Brain microvascular endothelial cell (primary cell): ENCODE measurements at places on chromosomes 11 and 22.

DNA sequence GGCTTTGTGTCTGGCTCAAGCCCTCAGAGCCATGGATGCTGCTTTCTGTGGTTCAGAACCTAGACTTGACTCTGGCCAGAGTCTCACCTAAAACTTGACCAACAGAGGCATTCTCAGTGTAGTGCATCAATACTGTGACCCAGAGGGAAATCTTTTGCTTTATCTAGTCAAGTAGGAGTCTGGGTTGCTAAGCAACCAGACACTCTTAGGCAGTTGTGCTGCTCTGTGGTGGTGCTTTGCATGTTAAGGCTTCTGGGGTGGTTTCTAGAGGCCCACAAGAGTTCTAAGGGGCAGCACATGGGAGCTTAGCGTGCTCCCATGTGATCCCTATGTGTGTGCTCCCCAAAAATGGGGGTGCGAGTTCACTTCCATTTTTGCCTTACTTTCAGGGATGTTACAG, 224.6 kb upstream of the PLET1 start:
- DNase-seq: no peak

- no peak for DNase-seq
Measured at GRCh38 chr11:112300094-112300786, 39.6 kb upstream of the PLET1 start.

DNA sequence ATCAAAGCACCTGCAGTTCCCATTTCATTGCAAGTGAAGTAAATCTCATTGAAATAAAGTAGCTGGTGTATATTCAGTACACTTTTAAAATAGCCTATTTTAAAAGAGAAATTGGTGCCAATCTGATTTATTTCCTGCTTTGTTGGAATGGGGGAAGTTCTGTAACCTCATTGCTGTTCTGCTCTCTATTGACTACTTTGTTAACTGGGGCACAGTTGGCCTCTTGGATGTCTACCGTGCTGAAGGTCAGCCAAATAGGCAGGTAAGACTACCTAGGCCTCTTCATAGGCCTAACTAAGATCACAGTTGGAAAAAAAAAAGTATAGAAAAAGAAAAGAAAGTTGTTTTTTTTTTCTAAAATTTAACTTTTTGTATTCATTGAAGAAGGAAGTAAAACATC, 9.2 kb downstream of the CTNND1 start:
- no peak for DNase-seq

DNA sequence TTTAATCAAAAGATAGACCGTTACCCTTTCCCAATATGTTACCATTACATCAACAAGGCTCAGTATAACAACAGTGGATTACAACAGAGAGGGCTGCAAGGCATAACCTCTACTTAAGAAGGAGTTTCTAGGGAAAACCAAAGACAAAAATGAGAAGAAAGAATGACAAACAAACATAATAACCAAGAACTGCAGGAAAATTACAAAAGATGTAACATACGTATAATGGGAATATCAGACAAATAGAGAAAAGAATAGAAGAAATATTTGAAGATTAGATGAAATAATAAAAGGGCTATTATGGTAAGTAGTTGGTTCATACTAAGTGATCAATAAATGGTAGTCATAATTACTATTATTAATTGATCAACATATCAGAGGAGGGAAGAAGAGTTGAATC, 39.1 kb downstream of the SPON1 start:
- DNase-seq: no peak

GRCh38 chr22:23537416-23537815, 42.7 kb downstream of the IGLL1 start:
- no peak for DNase-seq

GRCh38 chr22:22506736-22507135, 1.8 kb downstream of the ZNF280B start:
- DNase-seq: no peak

- DNase-seq: no peak
Measured at GRCh38 chr11:118435290-118435892, 901 bp upstream of the KMT2A start.

DNA sequence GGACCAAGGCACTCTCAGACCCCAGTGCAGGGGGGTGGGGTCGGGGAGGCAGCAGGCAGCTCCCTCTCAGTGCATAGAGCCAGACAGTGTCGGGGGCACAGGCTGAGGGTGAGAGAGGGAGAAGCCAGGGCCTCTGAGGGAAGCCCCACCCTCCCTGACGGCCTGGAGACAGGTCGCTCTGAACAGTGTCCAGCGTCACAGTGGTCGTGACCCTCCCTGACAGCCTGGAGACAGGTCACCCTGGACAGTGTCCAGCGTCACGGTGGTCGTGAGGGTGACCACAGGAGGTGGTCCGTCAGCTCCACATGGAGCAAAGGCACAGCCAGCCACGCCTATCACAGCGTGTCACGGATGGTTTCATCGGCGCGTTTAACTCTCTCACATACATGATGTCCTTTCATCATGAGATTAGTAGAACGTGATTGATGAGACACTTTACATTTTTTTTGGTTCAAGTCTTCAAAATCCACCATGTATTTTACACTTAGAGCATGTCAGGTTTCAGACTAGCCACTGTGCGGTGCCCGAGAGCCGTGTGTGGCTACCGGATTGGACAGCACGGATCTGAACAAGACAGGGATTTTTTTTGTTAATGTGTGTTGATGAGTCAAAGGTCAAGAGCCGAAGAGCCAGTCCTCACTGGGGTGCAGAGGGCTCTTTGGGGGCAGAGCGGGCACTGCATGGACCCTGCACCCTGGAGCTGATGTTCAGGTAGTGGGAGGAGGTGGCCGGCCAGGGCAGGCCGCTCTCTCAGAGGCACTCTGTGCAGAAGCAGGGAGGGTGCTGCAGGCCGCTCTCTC, 23.9 kb upstream of the PANX2 start:
- DNase-seq: peak; percentile 61

GRCh38 chr11:68312117-68312779, at the start of gene LRP5:
LRP5 (plus strand) TSS chr11:68312591; CDS start chr11:68312715, 124 bp downstream.
- no peak for DNase-seq

DNA sequence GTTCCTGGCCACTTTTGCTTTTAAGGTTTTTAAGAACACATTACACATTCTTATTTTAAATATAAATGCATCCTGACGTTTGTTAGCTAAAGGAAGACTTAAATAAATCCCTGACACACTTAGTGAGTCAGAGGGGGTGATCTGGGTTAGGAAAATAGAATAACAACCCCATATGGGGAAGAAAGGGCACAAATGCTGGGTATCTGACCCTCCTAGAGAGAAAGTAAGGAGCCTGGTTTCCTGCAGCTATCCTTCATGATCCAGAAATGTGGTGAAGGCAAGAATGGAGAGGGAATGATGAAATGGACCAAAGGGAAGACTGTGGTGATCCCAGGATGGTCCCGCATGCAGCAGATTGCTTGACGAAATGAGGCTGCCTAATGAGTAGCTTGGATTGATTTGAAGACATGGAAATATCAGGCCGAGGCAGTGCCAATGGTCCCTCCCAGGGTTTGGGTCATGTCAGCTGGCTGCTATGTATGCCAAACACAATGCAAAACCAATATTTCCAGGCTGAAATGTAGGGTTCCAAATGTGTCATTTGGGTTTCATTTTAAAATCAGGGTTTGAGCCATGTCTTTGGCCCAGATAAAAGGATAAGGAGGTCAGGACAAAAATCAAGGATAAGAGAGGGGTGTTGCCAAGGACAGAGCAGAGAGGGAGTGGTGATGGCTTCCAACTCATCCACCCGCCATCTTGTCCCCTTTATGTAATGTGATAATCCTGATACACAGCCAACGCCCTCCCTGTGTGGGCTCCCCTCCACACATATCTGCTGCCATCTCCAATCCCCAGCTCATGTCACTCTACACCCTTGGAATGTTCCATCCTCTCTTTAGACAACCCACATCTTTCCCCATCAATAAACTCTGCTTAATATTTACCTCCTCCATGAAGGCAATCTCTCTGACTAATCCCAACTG, 135.1 kb upstream of the PITPNB start:
- no peak for DNase-seq

- DNase-seq: no peak
Measured at GRCh38 chr11:68200639-68201038, 12.5 kb downstream of the KMT5B start.

GRCh38 chr22:36510384-36510783, 3.5 kb upstream of the FOXRED2 start:
- DNase-seq: no peak

DNA sequence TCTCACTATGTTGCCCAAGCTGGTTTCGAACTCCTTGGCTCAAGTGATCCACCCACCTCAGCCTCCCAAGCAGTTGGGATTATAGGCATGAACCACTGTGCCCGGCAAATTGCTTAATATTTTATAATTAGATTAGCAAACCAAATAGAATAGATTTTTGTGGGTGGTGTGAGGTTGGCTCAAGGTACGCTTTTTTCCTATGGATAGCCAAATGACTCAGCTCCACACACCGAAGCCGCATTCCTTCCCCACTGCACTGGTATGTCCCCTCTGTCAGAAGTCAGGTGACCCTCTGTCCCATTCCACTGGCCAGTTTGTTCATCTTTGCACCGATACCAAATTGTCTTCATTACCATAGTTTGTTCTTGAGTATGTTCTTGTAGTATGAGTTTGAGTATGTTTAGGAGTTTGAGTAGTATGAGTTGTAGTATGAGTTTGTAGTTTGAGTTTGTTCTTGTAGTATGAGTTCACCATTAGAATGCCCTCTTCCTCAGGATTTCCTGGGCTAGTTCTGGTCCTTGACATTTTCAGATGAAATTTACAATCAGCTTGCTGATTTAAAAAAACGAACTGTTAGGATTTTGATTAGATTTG, 19.4 kb downstream of the SUSD2 start:
- DNase-seq: peak; percentile 48

- no peak for DNase-seq
Measured at GRCh38 chr11:118076754-118077281, at the start of gene TMPRSS4. TMPRSS4 (plus strand) TSS chr11:118077078; CDS start chr11:118077303, 225 bp downstream.

- no peak for DNase-seq
Measured at GRCh38 chr11:68968306-68969250, 12.2 kb downstream of the MRGPRD start.

- no peak for DNase-seq
Measured at GRCh38 chr22:19526702-19527111, 2.5 kb upstream of the CLDN5 start.

GRCh38 chr22:24969560-24970301, 17.2 kb downstream of the KIAA1671 start:
- peak; percentile 39 for DNase-seq

DNA sequence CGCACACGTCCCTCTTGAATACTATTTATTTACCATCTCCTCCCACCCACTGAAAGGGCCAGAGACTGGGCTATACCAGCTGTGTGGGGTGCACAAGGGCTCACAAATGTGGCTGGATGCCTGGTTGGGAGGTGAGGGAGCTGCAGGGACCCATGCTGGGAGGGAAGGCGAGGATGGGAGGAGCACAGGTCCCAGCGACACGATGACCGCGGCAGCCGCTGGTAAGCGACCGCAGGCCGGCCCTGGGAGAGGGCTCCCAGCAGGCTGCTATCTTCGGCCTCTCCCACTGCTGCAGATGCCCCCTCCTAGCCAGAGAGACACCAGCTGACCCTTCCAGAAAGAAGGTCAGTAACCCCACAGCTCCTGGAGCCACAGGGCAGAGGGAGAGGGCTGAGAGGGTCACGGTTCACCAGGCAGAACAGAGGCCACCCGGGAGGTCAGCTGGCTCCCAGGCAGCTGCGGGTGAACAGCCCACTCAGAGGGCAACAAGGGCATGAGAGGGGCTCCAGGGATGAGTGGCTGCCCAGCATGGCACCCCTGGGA, 163.9 kb downstream of the CRYBB2 start:
- no peak for DNase-seq

DNA sequence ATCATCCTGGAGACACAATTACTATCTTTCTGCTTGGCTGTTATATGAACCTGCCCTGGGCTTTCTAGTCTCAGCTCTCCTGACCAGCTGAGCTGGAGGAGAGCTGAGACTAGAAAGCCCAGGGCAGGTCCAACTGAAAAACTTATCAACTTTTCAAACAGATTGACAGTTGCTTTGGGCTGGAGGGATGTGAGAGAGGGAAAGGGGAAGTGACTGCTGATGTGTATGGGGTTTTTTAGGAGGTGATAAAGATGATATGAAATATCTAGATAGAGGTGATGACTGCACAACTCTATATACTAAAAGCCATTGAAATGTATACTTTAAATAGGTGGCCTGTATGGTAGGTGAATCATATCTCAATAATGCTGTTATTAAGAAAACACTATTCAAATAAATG, 60.2 kb upstream of the CHRM4 start:
- no peak for DNase-seq

- no peak for DNase-seq
Measured at GRCh38 chr22:40416636-40417035, 46.2 kb downstream of the SGSM3 start.

GRCh38 chr11:65442842-65443331, 20.3 kb downstream of the NEAT1 start:
- peak; percentile 37 for DNase-seq

DNA sequence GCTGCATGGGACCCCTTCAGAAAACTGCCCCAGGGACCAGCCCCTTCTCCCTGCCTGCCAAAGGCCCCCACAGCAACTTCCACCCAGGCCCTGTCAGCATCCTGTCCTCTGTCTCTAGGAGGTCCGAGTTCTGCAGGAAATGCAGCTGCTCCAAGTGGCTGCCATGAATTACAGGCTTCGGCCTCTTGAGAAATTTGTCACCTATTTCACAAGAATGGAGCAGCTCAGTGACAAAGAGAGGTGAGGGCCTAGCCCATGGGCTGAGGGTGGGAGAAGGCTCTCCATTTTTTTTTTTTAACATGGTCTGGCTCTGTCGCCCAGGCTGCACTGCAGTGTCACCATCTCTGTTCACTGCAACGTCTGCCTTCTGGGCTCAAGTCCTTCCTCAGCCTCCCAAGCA, 7.3 kb downstream of the RGL4 start:
- no peak for DNase-seq

- DNase-seq: peak; percentile 12
Measured at GRCh38 chr22:36104988-36105387, 55.6 kb downstream of the APOL3 start.
